ENCODE measurements at places on chromosomes 3 and 15. TPM values are rescaled to one million over a fixed set of nuclear protein-coding genes. Genes with fewer than 3 reads are reported as not detected.

DNA sequence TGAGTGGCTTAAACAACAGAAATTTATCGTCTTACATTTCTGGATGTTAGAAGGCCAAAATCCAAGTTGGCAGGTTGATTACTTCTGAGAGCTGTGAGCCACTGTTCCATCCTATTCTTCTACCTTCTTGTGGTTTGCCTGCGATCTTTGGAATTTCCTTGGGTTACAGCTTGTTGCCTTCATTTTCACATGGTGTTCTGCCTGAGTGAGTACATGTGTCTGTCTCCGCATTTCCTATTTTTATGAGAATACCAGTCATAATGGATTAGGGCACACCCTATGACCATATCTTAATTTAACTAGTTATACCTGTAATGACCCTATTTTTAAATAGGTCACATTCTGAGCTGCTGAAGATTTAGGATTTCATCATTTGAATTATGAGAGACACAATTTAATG, 294.3 kb downstream of the CNTN4 start:
- no peaks in the 10 kb centered on the region for H3K27me3 ChIP-seq
- no peak overlapping the region for H3K4me3 ChIP-seq
- H3K36me3 ChIP-seq = no peaks in the 10 kb centered on the region
- no peaks in the 10 kb centered on the region for H3K4me1 ChIP-seq

DNA sequence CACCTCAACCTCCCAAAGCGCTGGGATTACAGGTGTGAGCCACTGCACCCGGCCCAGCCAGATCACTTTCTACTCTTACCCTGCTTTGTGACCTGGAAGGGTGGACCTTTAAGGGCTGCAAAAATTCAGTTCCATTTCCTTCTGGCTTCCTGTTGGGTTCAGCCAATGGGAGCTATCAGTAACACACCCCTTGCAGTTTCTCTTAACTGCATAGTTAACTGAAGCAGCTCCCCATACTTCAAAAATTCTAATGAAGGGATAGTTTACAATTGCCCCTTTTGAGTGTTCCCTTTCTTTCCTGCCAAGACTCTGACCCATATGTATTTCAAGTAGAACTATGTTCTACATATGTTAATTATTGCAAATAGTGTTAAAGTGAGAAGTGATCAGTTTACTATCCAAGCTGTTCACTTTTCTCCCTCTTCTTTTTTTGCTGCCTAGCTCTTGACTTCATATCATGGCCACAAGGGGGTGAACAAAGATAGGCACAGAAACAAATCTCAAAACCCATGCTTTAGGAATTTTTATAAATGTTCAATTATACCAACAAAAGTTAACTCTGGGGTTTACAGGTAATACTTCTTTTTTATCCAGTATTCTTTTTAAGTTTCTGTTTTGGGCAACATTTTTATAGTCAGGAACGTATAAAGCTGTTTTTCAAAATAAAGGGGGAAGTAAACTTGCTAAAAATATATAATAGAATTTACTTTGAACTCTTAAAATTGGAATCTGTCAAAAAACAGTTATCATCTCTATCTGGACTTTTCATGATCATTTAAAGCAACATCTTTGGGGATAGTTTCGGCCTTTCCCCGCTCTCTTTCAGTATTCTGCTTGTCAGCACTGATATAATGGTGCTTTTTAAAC, 8.1 kb downstream of the PGBD4 start:
- H3K36me3 ChIP-seq = no peaks in the 10 kb centered on the region
- no peaks in the 10 kb centered on the region for H3K4me1 ChIP-seq
- peak; percentile 40 for DNase-seq
- no peak overlapping the region for H3K27ac ChIP-seq
- no peaks in the 10 kb centered on the region for H3K27me3 ChIP-seq
- no peak overlapping the region for H3K4me3 ChIP-seq

DNA sequence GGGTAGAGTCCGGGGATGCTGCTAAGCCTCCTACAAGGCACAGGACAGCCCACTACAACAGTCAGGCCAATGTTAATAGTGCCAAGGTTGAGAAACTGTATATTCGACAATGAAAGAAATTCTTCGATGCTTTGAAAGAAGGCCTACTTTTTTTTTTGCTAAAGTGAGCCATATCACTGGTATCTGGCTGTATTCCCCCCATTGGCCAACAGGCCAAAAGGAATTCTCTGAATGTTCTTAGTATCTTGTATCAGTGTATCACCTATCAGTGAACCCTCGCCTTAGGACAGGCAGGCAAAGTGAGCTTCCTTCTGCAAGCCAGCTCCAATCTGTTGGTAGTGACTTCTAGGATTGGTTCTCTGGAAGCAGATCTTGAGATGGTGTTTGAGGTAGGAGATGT, 74.2 kb downstream of the SNTN start:
- no peaks in the 10 kb centered on the region for H3K27me3 ChIP-seq
- no peaks in the 10 kb centered on the region for H3K36me3 ChIP-seq
- H3K27ac ChIP-seq = no peak overlapping the region
- no peak for DNase-seq
- H3K4me1 ChIP-seq = no peaks in the 10 kb centered on the region

- no peaks in the 10 kb centered on the region for H3K36me3 ChIP-seq
- DNase-seq = no peak
- no peaks in the 10 kb centered on the region for H3K4me1 ChIP-seq
- H3K27me3 ChIP-seq = no peaks in the 10 kb centered on the region
- no peak overlapping the region for H3K27ac ChIP-seq
Measured at GRCh38 chr3:156795890-156796481, 30.2 kb upstream of the LEKR1 start.

Gene DNAH12
- total RNA-seq = 0.57 TPM

DNA sequence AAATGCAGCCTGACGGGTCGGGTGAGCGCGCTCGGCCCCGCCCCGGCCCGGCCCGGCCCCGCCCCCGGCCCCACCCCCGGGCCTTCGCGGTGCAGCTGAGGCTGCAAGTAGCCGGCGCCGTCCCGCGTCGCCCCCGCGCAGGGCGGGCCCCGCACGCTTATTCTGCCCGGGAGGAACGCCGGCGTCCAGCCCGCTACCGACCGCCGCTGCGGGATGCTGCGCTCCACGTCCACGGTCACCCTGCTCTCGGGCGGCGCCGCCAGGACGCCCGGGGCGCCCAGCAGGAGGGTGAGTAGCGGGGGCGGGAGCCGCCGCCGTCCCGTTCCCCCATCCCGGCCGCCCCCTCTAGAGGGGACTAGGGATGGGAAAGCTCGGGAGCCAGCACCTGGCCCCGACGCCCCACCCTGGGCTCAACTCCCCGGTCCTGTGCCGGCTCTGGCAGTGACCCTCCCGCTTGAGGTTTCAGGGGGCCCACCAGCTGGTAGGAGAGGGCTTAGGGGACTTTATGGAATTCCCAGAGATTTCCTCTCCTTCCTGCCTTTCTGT, at the start of gene MYZAP:
Gene MYZAP (plus strand): TSS at position 83 of the 546 bp plus-strand sequence. CDS start 131 bp downstream, at position 214.
- no peaks in the 10 kb centered on the region for H3K36me3 ChIP-seq
- H3K4me1 ChIP-seq = peaks cover 34% of the 10 kb centered on the region
- no peaks in the 10 kb centered on the region for H3K27me3 ChIP-seq
- peak within 1 kb of the TSS; percentile 51 for H3K4me3 ChIP-seq
- DNase-seq = peak; percentile 71
- peak within 1 kb of the TSS; percentile 52 for H3K27ac ChIP-seq

Gene NRROS
- total RNA-seq = 1.6 TPM

GRCh38 chr3:24270204-24270691, 224.4 kb downstream of the THRB start:
- H3K4me1 ChIP-seq = no peaks in the 10 kb centered on the region
- H3K27me3 ChIP-seq = peaks cover 1% of the 10 kb centered on the region
- DNase-seq = no peak
- no peak overlapping the region for H3K27ac ChIP-seq
- no peak overlapping the region for H3K4me3 ChIP-seq

Gene CD80
- total RNA-seq = 0.39 TPM

- no peak overlapping the region for H3K27ac ChIP-seq
- no peaks in the 10 kb centered on the region for H3K4me1 ChIP-seq
- no peak for DNase-seq
- no peaks in the 10 kb centered on the region for H3K36me3 ChIP-seq
- H3K4me3 ChIP-seq = no peak overlapping the region
- no peaks in the 10 kb centered on the region for H3K27me3 ChIP-seq
Measured at GRCh38 chr3:144583871-144584270, 612.2 kb downstream of the DIPK2A start.
